ENCODE measurements at places on chromosomes 5 and 9.

- peak; percentile 68 for DNase-seq
These were observed 127.9 kb downstream of the PIK3R1 start for GRCh38 chr5:68343421-68343826.

- DNase-seq: no peak
These were observed 16.8 kb upstream of the GPR21 start for GRCh38 chr9:123016631-123017030.

GRCh38 chr5:38163636-38164237 lies 94.6 kb upstream of the EGFLAM start:
- DNase-seq: no peak

GRCh38 chr5:56989676-56990075 lies 37.8 kb upstream of the MIER3 start:
- DNase-seq: no peak

DNA sequence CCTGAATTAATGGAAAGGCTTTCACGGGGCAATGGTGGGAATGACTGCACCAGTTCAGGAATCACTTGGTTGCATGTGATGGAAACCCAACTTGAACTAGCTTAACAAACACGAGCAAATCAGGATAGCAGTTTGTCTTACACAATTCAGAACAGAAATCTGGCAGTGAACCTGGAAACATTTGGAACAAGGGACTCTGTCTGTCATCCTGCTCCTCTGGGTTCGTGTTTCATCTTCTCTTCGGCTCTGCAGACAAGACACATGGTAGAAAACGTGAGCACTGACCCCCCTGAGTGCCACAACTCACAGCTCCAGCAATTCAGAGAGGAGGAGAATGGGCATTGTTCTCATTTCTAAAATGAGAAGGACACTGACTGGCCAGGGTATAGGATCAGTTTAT lies 218.1 kb upstream of the NREP start:
- DNase-seq: no peak

GRCh38 chr5:472076-472655 lies 29.2 kb downstream of the EXOC3 start:
- no peak for DNase-seq

- DNase-seq: no peak
These were observed 43.6 kb upstream of the KDM4C start for GRCh38 chr9:6714176-6714575.

GRCh38 chr5:59840200-59840601 lies 53.3 kb downstream of the PDE4D start:
- peak; percentile 81 for DNase-seq

- no peak for DNase-seq
These were observed 3.8 kb downstream of the P4HA2 start for GRCh38 chr5:132223861-132224260.

GRCh38 chr9:92737216-92737606 lies 27.4 kb downstream of the BICD2 start:
- DNase-seq: no peak

DNA sequence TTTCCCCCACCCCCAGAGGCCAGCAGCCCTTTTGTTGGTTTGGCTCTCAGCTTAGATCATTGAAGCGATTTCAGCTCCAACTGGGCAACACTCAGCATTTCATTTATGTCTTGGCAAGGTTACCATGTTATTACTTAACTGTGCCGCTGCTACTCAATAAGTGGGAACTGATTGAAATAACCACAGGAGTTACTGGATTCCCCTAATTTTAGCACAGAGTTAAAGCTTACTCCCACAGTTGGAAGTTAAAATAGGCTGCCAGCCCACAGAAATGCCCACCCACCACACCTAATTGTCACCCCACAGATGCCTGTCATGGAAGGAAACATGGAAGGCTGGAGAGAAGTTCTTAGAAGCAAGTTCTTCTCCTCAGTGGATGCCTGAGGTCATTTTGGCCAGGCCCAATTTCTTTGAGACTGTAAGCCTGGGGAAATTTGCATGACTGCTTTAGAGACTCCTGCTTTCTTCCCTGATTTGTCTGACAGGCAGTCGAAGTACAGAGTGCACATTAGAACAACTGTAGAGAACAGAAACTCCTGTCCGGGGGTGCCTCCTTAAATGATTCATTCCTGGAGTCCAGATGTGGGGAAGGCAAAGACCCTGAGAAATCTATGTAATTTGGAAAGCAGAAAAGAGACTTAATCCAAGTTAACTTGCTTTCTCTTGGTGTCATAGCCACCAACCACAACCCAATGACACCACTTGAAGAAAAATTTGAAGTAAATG lies 370.0 kb downstream of the ZSWIM6 start:
- DNase-seq: no peak

DNA sequence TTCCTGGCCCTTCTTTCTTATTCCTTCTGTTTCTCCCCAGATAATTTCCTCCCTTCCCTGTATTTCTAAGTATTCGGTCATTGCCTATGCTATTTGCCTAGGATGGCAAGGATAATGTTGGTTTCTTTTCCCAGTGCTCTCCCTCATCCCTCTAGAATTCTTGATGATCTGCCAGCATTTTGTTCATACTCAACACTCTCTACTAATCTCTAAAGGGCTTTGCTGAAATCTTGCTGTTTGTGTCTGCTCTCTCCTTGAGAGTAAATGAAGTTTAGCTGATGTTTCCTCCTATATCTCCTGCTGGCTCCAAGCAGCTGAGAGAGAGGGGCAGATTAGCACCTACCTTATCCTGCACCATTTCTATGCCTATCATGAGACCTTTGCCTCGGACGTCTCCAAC lies 38.1 kb downstream of the AGXT2 start:
- DNase-seq: no peak

GRCh38 chr9:105082843-105083242 lies 154.9 kb upstream of the ABCA1 start:
- no peak for DNase-seq

GRCh38 chr5:16064135-16064893 lies 115.3 kb downstream of the MARCHF11 start:
- peak; percentile 17 for DNase-seq

- DNase-seq: no peak
These were observed 311.5 kb downstream of the EFNA5 start for GRCh38 chr5:107359033-107359915.

DNA sequence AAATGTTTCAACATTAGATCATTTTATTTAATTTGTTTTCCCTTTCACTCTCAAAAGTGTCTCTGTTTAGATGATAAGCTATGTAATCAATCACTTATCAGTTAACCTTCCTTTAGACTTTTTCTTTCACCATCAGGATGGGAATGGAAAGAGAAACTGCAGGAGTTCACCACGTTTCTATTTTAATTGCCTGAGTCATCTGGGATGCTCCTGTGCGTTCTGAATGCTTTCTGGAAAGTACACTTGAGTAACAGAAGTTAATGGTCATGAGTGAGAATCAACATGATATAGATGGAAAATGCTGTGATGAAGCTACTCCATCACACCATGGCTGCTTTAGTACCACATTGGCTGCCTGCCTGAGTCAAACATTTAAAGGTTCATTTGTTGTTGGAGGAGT lies 783.3 kb upstream of the CDH9 start:
- DNase-seq: no peak

DNA sequence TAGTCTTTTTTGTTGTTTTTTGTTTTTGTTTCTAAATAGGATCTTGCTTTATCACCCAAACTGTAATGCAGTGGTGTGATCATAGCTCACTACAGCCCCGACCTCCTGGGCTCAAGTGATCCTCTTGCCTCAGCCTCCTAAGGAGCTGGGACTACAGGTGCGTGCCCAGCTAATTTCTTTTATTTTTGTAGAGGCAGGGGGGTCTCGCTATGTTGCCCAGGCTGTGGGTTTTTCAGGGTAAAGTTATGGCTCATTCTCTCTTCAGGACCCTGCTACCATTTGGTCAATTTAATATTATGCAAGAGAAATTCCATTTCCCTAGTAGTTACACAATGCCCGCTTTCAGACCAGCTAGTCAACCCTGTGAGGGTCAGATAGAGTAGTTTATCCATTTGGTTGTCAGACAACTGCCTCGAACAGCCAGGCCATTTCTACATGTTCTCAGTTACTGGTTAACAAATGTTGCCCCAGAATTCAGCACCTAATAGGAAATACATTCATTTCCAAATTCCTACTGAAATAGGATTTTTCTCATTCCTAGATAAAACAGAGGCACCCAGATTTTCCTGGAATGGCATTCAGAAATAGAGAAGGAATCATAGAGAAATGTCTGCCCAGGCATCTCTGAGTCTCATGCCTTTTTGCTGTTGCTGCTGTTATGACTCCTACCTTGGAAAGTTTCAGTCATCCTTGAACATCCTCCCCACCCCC lies 6.4 kb upstream of the GLIS3 start:
- no peak for DNase-seq

- DNase-seq: no peak
These were observed 163.5 kb downstream of the NR2F1-AS1 start for GRCh38 chr5:93417490-93417889.

GRCh38 chr9:115226152-115226551 lies 108.2 kb upstream of the TNC start:
- DNase-seq: no peak

GRCh38 chr9:114172981-114173833 lies 17.9 kb downstream of the COL27A1 start:
- no peak for DNase-seq

- DNase-seq: no peak
These were observed 78.6 kb downstream of the PTPN3 start for GRCh38 chr9:109419531-109419930.

DNA sequence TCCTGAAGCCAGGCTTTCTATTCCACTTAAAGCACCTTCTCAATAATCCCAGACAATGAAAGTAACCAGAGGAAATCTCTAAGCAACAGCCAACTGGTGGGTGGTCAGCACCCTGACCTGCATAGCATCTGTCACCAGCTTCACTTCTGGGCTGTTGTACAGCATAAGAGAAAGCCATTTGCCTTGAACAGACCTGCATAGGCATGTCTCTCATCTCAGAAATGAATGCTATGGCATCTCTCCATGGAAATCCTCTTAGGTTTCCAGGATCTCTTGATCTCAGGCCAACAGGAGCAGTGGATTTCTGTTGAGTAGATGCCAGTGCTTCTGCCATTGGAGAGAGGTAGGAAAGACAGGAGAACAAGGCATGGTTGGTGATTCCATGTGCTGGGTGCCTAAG lies 213.6 kb downstream of the GRIA1 start:
- DNase-seq: no peak

DNA sequence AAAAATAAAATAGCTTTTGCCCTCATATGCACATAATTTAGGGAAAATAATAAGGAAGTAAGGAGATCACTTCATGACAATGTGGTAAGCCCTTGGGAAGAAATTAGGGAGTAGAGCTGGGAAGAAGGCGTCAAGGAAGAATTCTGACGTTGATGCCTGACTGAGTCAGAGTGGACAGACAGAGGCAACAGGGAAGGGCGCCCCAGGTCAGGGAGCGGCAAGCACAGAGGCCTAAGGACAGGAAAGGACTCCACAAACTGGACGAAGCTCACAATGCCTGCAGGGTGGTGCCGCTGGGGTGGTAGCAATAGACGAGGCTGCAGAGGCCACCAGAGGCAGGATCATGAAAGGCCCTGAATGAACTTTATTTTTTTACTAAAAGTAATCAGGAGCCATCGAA lies 7.6 kb downstream of the DRD1 start:
- DNase-seq: peak; percentile 41

DNA sequence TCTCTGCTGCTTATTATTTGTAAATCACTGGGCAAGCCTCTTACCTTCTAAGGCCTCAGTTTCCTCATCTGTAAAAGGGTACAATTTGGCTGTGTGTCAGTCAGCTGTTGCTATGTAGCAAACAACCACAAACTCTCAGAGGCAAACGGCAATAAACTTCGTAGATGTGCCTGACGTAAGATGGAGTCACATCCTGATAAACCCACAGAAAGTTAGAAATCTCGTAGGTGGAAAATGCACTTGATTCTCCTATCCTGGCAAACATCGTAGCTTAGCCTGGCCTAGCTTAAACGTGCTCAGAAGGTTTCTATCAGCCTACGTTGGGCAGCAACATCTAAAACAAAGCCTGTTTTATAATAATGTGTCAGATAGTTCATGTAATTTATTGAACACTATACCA lies 35.0 kb upstream of the UNC5A start:
- no peak for DNase-seq

GRCh38 chr5:173472164-173472563 lies 143.9 kb upstream of the STC2 start:
- no peak for DNase-seq

- DNase-seq: no peak
These were observed 29.9 kb downstream of the TENT4A start for GRCh38 chr5:6743161-6743560.

GRCh38 chr9:706606-707459 lies 134.7 kb upstream of the DMRT1 start:
- peak; percentile 77 for DNase-seq

DNA sequence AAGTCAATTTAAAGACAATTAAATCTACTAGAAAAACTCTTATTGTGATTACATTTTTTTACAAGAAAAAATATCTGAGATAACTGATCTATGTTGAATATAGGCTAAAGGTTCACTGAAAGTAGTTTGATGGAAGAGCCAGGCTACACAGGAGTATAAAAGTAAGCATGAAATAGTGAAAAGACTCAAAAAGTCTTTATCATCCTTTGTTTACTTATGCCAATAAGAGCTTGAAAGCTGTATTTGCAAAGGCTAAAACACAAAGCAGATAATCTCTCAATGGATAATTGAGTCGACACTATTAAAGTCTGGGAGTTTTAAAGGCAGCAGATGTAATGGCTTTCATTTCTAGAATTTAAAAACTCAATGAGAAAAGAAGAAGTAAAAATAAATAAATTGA lies 42.0 kb downstream of the SSBP2 start:
- DNase-seq: no peak

GRCh38 chr9:3277200-3277599 lies 248.6 kb downstream of the RFX3 start:
- DNase-seq: no peak

Data from mesendoderm (in vitro differentiated cells).